ENCODE measurements at places on chromosomes 12 and 14.
A peak's percentile ranks its signal among the peaks of the same experiment; 100 is the strongest.

DNA sequence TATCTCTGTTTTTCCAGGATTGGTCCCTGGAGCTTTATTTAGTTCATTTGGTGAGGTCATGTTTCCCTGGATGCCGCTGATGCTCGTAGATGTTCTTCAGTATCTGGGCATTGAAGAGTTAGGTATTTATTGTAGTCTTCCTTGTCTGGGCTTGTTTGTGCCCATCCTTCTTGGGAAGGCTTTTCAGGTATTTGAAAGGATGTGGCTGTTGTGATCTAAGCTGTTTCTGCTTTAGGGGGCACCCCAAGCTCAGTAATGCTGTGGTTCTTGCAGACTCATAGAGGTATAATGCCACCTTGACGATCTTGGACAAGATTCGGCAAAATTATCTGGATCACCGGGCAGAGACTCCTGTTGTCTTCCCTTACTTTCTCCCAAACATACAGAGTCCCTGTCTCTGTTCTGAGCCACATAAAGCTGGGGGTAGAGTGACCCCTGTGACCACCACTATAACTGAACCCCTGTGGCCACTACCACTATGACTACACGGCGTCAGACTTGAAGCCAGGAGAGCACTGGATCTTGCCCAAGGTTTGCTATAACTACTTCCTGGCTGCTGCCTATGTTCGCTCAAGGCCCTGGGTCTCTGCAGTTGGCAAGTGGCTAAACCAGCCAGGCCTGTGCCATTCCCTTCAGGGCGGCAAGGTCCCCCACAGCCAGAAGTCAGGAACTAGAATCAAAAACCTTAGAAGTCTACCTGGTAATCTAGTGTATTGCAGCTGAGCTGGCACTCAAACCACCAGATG, 40.9 kb downstream of the FGD4 start:
- no peak for DNase-seq

DNA sequence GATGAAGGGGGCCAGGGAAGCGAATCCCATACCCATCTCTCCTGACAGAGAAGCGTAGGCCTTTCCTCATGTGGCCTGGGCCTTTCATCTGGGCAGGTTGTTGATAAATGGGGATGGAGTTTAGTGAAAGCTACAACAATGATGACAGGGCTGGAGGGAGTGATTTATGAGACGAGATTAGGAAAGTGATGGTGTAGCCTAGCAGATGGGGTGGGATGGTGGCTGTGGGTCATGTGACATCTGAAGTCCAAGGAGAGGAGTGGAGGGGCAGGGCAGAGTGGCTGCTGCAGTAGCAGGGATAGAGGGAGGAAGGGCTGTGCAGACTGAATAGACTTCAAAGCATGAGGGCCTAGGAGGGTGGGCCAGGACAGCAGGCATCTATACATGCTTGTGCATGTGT, 85.5 kb downstream of the ADCK1 start:
- no peak for DNase-seq

- DNase-seq, result no peak
These were observed 134.9 kb downstream of the DPF3 start for GRCh38 chr14:72758993-72759392.

GRCh38 chr14:22412926-22413411, 176.1 kb downstream of the DAD1 start:
- peak; percentile 70 for DNase-seq

GRCh38 chr12:103742349-103742932, 98.6 kb downstream of the NT5DC3 start:
- DNase-seq, result no peak

- DNase-seq, result no peak
These were observed 17.8 kb downstream of the E2F7 start for GRCh38 chr12:77047341-77048109.

GRCh38 chr14:101221549-101222160, 318.1 kb upstream of the RTL1 start:
- no peak for DNase-seq

DNA sequence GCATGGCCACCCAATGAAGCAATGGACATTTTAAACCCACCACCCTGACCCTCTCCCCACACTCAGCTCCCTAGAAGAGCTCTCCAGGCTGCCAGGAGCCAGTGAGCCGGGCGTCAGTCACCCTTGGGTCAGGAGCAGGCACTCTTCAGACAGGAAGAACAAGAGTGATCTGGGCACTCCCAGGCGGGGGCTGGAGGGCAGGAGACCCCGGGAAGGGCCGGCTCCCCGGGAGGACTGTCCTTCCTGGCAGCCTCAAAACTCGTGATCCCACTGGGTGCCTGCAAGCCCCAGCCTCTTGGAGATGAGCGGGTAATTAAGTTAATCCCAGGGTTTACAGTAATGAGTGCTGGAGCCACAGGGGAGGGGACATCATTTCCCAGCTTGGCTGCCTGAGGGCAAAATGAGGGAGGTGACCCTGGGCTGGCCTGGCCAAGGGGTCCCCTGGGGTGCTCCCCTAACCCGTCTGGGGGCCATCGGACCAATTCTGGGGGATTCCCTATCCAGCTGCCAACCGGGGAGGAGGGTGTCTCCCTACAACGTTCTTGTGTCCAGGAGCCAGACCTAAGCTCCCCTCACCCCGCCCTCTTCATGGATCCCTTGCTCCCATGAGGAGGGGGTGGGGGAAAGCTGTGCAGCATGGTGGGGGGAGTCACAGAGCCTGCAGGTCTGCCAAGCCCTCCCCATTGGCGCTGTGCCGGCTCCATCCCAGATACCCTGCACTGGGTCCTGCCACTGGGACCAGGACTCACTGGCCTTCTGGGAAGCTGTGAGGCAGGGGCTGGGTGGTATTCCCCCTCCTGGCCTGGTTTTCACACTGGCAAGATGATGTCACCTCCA, 59.2 kb downstream of the CCNK start:
- DNase-seq, result peak; percentile 42

DNA sequence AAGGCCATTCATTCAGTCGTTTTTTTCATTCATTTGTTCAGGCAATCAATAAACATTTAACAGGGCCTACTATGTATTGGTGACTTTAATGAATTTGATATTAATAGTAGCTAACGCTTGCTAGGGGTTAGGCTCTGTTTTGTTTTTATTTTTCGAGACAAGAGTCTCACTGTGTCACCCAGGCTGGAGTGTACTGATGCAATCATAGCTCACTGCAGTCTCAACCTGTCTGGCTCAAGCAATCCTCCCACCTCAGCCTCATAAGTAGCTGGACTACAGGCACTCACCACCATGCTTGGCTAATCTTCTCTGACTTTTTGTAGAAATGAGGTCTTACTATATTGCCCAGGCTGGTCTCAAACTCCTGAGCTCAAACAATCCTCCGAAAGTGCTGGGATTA, 25.6 kb upstream of the MED13L start:
- no peak for DNase-seq

DNA sequence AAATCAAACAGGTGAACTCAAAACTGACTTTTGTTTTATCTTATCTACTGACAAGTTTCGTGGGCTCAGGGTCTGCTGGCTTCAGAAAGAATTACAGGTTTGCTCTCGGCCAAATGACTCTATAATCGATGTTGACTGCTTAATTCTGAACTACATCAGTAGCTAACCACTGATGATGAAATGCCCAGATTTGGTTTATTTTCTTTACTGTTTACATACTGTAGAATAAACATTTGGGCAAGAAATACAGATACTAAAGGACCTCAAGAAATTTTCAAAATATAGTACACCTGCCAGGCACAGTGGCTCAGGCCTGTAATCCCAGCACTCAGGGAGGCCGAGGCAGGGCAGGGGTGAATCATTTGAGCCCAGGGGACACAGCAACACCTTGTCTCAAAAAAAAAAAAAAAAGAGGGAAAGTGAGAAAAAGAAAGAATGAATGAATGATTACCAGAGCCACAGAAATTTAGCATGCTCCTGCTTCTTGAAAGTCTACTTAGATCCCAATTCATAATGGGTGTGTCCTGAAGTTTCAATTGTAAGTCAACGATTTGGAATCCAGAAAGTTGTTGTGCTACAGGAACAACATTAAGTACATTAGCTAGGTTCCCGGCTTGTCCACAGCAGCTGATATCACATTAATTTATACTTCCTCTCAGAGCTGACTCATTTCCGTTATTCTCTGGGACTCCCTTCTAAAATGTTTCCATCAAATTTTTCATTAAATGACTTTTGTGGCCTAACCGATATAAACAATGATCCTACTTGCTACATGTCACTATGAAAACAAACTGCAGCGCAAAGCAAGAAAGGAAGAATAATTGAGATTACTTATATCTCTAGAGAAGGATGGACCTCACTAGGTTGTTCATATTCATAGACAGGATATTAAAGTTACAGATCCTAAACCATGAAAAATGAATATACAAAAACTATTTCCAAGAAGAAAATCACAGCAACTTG, 134.3 kb downstream of the MED13L start:
- no peak for DNase-seq

DNA sequence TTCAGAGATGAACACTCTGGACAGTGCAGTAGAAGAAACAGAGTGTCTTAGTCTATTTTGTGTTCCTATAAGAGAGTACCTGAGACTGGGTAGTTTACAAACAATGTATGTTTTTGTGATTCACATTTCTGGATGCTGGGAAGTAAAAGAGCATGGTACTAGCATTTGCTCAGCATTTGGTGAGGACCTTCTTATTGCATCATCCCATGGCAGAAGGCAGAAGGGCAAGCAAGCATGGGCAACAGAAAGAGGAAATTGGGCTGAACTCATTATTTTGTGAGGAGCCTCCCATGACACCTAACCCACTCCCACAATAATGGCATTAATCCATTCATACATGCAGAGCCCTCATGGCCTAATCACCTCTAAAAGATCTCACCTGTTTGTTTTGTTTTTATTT, 8.0 kb downstream of the ANKS1B start:
- no peak for DNase-seq

- DNase-seq, result no peak
These were observed 12.2 kb downstream of the EIF5 start for GRCh38 chr14:103346286-103346685.

- no peak for DNase-seq
These were observed 9.1 kb upstream of the RPAP3 start for GRCh38 chr12:47714826-47715386.

GRCh38 chr12:79961411-79961810, 26.5 kb upstream of the PPP1R12A start:
- no peak for DNase-seq

DNA sequence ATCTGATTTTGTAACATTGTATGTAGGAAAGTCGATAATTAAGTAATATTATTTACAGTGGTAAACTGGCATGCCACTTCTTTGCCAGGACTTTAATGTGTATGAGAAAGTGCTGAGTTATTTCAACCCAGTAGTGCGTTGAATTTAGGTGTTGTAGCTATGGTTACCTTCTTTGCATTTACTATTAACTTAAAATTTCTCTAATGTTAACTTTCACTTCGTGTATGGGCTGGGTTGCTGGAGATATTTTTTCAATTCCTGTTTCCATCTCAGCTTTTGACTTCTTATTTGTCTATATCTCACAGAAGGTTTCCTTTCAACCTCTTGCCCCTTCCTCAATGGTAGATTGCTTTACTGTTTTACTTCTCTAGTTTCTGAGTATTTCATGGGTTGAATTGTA, 1345.6 kb downstream of the FSCB start:
- no peak for DNase-seq

DNA sequence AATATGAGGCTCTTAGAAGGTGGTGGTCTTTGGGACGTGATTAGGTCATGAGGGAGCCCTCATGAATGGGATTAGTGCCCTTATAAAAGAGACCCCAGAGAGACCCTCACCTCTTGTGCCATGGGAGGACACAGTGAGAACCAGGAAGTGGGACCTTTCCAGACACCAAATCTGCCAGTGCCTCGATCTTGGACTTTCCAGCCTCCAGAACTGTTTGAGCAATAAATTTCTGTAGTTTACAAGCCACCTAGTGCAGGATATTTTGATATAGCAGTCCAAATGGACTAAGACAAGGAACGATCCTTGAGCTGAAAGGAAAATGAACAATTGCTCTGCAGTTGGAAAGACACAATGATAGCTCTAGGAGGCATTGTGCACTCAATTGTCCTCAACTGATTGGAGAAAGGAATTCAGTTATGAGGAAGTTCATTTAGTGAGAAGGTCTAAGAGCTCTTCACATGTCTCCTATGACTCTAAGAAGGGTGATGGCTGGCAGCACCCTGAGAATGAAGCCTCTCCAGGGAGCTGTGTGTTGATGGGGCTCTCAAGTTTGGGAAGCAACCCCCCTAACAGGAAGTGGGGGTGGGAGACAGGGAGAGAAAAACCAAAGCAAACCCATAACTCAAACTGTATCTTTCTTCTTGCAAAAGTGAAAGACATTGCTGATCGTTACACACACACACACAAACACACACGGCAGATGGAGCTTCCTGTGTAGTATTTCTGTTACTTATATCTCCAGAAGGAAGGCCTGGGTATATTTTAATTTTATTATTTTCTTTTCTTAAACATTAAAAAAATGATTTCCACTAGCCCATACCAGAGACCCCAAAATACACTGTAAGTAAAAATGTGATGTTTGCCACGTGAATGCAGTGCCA, 21.0 kb downstream of the CHST11 start:
- DNase-seq, result no peak

GRCh38 chr14:50488521-50488920, 43.8 kb downstream of the MAP4K5 start:
- no peak for DNase-seq

DNA sequence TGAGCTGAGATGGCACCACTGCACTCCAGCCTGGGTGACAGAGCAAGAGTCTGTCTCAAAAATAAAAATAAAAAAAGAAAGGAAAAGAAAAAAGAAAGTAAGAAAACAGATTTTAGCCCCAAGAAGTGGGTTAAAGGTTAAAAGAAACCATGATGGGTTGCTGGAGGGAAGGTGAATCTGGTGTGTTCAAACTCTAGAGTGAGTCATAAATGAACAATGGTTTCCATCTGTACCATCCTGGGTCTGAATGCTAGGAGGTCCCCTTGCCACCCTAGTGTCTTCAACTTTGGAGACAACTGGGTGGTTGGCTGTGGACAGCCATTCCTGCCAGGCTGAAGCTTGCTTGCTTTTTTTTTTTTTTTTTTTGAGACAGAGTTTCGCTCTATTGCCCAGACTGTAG, 1.6 kb upstream of the RPS26 start:
- no peak for DNase-seq

GRCh38 chr12:94643606-94644005, 6.8 kb downstream of the TMCC3 start:
- DNase-seq, result no peak

DNA sequence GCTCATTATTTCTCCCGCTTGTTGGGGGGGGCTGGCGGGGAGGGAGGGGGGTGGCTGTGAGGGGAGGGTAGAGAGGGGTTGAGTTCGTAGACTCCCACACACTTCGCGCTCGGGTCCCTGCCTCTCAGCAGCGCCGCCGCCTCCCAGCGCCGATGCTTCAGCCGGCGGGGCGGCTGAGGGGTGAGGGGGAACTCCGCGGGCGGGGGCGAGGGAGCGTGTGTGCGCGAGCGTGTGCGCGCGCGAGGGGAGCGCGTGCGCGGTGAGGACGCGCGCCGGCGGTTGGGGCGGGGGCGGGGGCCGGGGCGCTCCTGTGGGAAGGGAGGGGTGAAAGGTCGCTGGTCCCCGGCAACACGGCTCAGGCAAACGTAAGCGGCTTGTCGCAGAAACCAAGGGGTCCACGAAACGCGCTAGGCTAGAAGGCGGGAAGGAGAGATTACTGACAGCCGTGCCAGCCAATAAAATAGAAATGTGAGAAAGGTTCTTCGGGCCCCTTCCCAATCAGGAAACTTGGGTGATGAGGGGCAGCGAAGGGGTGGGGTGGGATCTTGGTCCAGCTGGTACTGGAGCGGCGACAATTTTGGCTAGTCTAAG, 343 bp upstream of the NOVA1 start:
- DNase-seq, result peak; percentile 97

Data from neural progenitor cell (in vitro differentiated cells).